Bronchial smooth muscle cell (primary cell): ENCODE measurements at places on chromosomes 6 and 20. TPM values are rescaled to one million over a fixed set of nuclear protein-coding genes. Genes with fewer than 3 reads are reported as not detected.

Gene FOXA2
- total RNA-seq, result 0.09 TPM in 1 of 2 replicates, not detected in the other

Gene SLC22A16
- total RNA-seq, result not detected in 2 replicates

Gene PRSS35
- total RNA-seq, result 3.9 and 5.0 TPM in 2 replicates

Gene PANK2
- total RNA-seq, result 42.4 and 46.7 TPM in 2 replicates

Gene SIRPG
- not detected in 2 replicates for total RNA-seq

Gene HMGCLL1
- total RNA-seq, result 0.47 TPM in 1 of 2 replicates, not detected in the other

Gene ZBP1
- total RNA-seq, result not detected in 2 replicates

Gene C20orf204
- total RNA-seq, result 0.47 and 0.60 TPM in 2 replicates

Gene HSPA12B
- total RNA-seq, result 1.9 and 4.5 TPM in 2 replicates
